ENCODE measurements at places on chromosomes 6 and 20.

- DNase-seq, result no peak
Measured at GRCh38 chr6:4413073-4413472, 277.7 kb upstream of the ECI2 start.

GRCh38 chr6:139686308-139686707, 311.9 kb upstream of the CITED2 start:
- no peak for DNase-seq

DNA sequence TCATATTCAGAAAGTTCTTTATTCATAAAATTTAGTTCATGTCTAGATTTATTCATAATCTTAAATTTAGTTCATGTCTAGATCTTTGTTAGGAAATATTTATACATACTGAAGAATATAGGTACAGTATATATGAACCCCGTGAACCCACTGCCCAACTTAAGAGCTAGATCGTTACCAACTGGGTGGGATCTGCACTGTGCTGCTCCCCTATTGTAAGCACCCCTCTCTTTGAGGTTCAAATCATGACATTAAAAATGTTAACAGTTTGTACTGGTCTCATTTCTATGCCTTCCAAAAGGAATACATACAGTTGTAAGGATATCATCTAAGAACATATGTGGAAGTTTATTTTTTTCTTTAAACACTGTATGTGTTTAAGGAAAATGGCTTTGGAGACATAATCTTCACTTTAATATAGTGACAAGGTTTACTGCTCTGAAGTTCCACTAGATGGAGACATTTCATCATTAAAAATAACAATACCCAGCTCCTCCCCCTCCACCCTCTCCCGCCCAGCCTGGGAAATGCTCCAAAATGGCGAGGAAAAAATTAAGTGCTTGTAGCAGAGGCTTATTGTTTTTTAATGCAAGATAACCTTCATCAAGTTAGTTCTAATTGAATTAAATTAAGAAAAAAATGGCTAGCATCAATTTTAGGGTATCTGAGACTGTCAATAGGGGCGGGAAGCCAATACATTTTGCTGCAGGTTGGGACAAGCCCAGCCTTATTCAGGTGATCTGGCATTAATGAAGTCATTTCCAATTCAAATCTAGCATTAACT, 104.1 kb upstream of the TRAF3IP2 start:
- peak; percentile 76 for DNase-seq

GRCh38 chr6:11172501-11173327, 59.8 kb downstream of the NEDD9 start:
- peak; percentile 54 for DNase-seq

DNA sequence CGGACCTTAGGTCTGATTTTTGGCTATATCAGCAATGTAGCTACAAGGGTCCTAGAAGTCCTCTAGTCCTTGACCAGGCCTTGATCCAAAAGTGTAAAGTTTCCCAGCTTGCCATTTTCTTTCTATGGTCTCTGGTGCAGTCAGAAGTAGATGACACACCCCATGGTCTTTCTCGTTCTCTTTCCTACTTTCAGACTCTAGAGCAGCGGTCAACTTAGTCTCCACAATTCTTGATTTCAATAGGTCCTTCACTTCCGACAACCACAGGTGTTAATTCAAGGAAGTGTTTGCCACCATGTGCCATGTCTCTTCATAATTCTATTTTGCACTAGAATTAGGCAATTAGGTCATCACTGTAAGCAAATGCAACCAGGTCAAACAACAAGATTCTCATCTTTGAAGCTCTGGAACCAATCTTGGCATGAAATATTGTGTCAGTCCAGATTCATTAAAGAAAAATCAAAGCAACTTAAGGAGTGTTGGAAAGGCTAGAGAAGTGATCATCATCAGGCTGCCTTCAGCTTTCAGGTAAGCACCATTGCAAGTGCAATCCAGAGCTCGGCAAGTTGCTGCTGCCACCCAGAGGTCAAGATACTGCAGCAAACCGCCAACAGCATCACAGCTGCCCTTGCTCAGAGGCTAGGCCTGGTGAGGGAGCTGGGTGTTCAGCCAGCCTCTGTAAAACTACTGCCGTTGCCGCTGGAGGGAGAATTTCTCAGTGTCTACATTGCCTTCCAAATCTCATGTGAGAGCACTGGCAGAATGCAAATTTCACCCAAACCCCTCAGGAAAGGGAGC, 5.6 kb upstream of the SYNE1 start:
- no peak for DNase-seq

- DNase-seq, result no peak
Measured at GRCh38 chr20:57661746-57662455, 41.7 kb upstream of the ZBP1 start.

DNA sequence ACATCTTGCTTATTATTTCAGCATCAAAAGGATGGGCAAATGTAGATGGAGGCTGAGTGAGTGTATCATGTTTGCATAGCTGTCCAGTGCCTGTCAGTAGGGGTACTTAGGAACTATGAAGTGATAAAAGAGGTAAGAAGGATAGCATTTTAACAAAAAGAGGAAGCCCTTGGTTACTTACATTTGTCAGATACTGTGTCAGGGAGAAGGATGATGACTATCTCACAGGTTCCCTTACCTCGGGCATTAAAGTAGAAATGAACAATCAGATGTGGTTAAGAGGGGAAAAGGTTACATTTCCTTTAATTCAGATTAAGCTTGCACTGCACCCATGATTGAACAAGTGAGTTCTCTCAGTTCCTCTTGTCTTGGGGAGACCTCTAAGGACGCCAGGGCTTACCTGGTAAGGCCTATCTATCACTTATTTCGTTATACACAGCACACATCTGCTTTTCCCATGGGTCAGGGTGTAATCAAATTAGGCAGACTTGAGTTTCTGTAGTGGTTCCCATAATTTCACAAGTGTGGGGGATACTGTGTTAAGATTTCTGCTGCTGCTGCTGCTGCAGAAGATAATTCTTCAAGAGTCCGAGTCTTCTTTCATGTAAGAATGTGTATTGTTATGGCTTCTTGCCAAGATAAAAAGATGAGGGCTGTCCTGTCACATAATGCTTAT, 4.5 kb downstream of the FOXO3 start:
- DNase-seq, result no peak

- DNase-seq, result no peak
Measured at GRCh38 chr20:24617080-24617432, 147.6 kb downstream of the SYNDIG1 start.

DNA sequence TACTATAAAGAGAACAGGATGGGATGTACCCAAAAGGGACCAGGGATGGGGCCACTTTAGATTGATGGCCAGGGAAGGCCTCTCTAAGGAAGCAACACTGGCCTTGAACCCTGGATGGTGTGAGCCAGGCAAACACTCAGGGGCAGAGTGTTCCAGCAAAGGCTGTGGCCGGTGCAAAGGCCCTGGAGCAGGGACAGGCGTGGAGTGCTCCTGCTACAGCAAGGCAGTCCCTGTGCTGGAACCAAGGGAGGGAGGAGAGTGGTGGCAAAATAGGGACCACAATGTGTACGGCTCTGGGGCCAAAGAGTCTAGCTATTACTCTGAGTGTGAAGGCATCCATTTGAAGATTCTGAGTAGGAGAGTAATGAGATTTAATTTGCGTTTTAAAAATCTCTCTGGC, 131.6 kb downstream of the BMP7 start:
- DNase-seq, result no peak

DNA sequence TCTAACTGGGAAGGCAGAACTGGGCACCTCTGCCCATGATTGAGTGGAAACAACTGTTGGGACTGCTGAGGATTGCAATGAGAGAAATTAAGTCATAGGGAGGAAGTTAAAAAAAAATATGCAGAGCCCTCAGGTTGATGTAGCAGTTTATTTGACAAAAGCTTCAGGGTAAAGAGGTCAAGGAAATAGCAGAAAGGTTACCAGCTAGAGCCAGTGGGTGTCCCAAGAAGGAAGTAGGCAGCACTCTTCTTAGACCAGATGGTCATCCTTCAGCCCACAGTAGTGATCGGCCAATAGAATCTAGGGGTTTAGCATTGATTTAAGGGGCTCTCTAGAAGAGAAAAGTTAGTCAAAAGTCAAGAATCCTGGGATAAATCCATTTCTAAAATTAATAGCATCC, 21.7 kb upstream of the WFDC10A start:
- no peak for DNase-seq

- no peak for DNase-seq
Measured at GRCh38 chr6:42406306-42407280, 45.1 kb downstream of the TRERF1 start.

GRCh38 chr6:158963020-158963808, 36.8 kb downstream of the RSPH3 start:
- no peak for DNase-seq

- DNase-seq, result no peak
Measured at GRCh38 chr6:33716379-33716778, 4.9 kb upstream of the UQCC2 start.

DNA sequence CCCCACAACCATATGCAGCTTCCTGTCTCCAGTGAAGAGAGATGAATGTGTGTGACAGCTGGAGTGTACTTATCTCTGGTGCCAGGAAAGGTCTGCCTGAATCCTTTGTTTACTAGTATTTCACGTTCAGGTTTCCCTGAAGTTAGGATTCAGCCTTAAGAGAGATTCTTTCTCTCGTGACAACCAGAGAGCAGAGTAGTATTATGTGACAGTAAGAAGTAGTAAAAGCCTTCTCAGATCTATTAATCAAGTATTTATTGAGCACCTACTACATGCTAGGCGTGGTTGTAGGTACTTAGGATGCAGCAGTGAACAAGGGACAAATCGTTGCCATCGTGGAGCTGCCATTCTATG, 949 bp downstream of the KIFC1 start:
- DNase-seq, result no peak

DNA sequence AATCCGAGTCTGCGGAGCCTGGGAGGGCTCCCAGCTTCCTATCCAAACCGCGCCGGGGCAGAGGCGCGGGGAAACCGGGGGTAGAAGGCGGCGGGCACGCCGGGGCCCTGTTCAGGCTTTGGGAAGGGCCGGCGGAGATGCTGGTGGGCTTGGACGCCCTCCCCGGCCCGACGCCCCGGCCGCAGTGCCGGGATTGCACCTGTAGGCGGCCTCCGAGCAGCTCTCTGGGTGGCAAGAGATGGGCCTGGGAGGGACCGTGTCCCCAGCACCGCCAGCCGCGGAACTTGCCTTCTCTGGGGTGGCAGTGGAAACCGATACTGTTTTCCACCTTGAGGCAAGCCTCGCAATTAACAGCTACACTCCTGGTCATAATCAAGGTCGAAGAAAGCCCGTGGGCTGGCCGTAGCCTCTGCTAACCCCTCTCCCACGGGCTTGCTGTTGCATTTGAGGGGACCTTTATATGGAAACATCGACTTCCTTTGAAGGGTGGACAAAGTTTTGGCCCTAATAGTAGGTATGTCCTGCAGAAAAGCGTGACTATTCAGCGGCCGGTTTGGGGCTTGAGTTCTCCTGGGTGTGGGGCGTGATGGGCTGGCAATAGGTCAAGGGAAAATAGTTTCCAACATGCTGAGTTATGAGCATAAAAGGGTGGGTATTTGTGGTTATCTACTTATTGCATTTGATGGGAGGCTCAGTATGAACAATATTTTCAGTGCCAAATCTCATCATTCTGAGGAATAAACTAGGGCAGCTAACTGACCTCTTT, 1.1 kb upstream of the JAG1 start:
- peak; percentile 52 for DNase-seq

DNA sequence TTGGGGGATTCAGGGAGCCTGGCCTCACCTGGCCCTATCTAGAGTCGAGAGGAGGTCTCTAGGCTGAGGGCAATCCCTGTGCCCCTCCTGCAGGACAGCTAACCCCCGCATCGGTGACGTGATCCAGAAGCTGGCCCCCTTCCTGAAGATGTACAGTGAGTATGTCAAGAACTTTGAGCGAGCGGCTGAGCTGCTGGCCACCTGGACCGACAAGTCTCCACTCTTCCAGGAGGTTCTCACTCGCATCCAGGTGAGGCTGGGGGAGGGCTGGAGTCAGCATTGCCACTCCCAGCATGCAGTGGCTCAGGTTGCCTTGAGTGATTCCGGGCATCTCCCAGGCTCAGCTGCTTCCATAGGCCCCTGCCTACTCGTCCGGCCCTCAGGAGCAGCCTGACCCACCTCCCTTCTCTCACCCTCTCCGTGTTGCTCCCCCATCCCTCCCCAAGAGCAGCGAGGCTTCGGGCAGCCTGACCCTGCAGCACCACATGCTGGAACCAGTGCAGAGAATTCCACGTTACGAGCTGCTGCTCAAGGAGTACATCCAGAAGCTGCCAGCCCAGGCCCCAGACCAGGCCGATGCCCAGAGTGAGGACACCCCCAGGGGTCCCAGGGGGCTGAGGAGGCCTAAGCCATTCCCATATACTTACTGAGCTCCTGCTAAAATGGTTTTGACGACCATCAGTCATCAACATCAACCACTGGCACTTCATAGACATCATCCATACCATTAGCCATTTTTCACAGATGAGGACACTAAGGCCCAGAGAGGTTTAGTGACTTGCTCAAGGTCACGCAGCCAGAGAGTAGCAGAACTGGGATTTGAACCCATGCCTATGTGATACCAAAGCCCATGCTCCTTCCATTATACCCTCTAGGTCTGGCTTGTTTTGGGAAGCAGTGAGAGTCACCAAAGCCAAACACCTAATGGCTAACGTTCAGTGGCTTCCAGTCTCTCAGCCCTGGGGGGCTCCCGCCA, 8.3 kb downstream of the FGD2 start:
- no peak for DNase-seq

- no peak for DNase-seq
Measured at GRCh38 chr20:17935186-17935585, 33.4 kb downstream of the SNX5 start.

DNA sequence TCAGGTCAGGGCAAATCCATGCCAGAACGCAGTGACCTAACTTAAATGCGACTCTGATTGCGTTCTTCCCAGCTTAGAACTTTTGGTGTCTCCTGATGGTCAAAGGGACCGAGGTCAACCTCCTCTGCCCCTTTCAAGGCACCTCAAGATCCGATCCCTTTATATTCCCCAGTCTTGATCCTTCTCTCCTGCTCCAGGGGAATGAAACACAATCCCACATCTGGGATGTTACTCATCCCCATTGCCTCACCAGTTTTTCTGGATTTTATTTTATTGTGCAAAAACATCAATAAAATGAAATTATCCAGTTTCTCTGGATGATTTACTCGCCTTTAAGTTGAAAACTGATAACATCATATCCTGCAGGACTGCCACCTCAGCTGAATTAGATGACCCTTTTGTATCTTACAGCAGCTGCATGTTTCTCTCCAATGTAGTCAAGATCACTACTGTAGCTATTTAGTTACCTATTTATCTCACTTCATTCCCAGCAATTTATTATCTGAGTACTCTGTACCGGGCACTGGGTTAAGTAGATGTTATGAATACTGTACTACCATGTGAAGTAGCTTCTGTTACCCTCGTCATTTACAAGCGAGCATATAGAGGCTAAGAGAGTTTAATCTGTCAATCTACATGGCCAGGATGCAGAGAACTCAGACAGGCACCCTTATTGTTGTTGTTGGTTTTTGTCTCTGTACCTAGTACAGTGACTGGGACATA, 44.0 kb downstream of the IRAK1BP1 start:
- DNase-seq, result no peak
